Activated CD4-positive, alpha-beta T cell treated with anti-CD3 and anti-CD28 coated beads, Interleukin-2, amount 10 ng/mL, durations not matched to agents 24 days and 14 days (primary cell): ENCODE measurements at places on chromosomes 7 and 10.

DNA sequence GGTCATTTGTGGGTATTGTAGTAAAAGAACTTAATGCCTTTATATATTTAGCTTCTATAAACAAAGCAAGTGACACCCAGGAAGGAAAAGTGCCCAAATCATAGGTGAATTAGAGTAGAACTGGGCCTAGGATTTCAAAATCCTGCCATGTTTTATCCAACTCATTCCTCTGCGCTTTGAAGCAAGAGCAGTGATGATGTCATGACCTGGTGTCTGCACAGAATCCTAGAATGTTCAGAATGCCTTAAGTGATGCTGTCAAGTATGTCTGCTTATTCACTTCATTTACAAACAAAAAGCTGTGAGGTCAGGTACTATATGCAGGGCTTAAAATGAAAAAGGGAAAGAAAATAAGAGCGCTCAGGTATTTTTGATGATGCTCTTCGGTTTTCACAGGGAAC is 737.2 kb upstream of the ANKRD30A start:
- no peak for DNase-seq

- DNase-seq: no peak
Measured at GRCh38 chr7:154450451-154450850, 398.3 kb downstream of the DPP6 start.

- DNase-seq: no peak
Measured at GRCh38 chr10:89151857-89152256, 55.3 kb downstream of the CH25H start.

DNA sequence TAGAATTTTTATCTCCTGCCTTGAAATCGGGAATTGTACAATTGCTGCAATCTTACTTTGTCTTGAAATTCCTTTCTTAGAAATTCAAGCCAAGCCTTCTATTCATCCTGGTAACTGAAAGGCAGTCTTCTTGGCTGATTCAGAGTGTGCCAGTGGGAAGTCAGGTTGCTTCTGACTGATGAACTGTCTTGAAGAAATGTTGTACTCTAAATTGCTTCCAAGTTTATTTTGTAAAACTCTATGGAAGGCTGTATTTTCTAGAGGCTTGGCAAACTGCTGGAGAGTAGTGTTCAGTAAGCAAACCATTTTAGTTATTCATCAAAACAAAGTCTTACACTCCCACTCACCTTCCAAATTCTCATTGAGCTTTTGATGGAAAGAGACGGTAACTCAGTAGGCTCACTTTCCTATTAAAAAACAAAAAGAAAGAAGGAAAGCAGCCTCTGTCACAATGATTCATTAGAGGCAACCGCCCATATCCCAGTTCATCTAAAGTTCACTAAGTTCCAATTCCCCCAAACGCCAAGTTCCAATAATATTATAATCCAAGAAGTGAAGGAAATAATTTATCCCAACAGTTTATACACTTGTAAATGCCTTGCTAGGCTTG is 187.9 kb upstream of the MALRD1 start:
- no peak for DNase-seq

GRCh38 chr7:126574276-126575250 is 678.2 kb downstream of the GRM8 start:
- DNase-seq: no peak

- DNase-seq: no peak
Measured at GRCh38 chr10:93124580-93125318, 51.1 kb downstream of the CYP26A1 start.

- no peak for DNase-seq
Measured at GRCh38 chr10:87952612-87953011, 89.2 kb downstream of the PTEN start.

- DNase-seq: no peak
Measured at GRCh38 chr7:111919631-111920179, 286.5 kb downstream of the DOCK4 start.

GRCh38 chr10:113232928-113233511 is 283.0 kb downstream of the TCF7L2 start:
- DNase-seq: no peak

DNA sequence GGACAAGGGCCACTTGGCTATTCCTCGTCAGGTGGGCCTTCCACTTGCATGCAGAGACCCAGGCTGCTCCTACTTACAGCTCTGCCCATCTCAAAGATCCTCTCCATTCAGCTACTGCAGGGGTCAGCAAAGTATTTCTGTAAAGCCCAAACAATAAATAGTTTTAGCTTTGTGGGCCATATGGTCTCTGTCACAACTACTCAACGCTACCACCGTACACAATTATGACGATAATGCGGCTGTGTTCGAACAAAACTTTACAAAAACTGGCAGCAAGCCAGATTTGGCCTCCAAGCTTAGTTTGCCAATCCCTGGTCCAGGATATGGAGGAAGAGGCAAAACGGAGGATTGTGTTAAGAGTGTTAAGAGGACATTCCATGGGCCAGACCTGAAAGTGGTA is 12.8 kb downstream of the RAB11FIP2 start:
- no peak for DNase-seq
